ENCODE measurements at places on chromosomes 16 and 17.

DNA sequence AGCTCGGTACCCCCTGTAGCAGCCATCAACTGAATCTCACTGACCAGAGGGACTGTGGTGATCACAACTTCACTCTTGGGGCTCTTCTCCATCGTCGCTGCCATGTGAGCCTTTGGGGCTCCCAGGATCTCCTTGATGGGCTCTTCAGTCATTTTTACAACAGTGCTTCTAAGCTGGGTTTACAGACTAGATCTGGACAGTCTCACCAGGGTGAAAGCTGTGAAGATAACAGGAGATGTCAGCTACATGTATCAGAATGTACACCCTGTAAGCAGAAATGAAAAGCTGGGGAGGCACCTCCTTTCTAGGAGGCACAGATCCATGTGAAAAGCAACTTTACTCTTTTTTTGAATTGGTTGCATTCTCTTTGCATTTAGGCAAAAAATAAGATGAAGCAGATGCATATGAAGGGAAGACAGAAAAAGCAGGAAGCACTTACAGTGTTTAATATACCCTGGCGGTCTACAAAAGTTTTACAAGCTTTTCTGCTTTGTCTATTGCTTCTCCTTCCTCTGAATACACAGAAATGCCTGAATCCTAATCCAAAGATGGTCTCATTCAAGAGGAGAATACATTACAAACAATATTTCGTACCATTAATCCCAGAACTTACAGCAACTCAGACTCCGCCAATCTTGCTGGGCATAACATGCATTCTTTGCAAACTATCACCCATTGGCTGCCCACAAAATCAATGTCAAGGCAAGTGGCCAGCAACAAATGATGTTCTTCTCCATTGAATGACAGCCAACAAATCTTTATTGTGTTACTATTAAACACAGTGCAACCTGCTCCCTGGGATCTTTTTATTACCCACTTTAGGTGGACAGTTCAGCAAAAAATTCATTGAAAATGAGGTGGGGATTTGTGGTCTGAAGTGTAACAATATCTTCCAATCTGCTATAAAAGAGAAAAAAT, 1.5 kb downstream of the TMEM100 start:
- DNase-seq: no peak

DNA sequence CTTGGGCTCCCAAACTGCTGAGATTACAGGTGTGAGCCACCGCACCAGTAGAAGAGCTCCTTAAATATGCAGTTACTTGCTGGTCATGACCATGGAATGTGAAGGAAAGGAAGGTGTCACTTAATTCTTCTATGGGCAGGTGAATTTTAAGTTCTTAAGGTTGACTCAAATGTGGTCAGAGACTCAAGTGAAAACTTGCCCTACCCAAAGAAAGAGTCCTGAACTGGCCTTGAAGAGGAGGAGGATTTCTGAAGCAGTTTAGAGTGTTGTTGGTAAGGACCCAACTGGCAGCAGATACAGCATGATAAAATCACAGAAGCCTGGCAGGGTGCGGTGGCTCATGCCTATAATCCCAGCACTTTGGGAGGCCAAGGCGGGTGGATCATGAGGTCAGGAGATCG, 29.4 kb downstream of the CHD9 start:
- DNase-seq: no peak

DNA sequence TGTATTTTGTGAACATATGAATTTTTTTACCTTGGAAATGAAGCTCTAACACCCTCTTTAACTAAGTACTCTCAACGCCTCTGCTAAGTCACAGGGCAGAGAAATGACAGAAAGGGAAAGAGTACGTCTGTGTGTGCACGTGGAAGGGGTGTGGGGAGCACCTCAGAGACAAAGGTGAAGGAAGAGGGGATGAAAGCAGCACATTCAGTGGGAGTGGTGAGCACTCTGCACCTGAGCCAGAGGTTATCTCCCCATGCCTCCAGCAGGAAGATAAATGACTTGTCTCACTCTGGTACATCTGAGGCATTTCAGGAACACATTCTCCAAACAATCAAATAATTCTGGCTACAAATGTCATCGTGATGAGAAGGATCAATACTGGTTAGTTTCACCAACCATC, 15.0 kb downstream of the GNA13 start:
- peak; percentile 51 for DNase-seq

GRCh38 chr16:81808933-81809480, 29.9 kb downstream of the PLCG2 start:
- no peak for DNase-seq

DNA sequence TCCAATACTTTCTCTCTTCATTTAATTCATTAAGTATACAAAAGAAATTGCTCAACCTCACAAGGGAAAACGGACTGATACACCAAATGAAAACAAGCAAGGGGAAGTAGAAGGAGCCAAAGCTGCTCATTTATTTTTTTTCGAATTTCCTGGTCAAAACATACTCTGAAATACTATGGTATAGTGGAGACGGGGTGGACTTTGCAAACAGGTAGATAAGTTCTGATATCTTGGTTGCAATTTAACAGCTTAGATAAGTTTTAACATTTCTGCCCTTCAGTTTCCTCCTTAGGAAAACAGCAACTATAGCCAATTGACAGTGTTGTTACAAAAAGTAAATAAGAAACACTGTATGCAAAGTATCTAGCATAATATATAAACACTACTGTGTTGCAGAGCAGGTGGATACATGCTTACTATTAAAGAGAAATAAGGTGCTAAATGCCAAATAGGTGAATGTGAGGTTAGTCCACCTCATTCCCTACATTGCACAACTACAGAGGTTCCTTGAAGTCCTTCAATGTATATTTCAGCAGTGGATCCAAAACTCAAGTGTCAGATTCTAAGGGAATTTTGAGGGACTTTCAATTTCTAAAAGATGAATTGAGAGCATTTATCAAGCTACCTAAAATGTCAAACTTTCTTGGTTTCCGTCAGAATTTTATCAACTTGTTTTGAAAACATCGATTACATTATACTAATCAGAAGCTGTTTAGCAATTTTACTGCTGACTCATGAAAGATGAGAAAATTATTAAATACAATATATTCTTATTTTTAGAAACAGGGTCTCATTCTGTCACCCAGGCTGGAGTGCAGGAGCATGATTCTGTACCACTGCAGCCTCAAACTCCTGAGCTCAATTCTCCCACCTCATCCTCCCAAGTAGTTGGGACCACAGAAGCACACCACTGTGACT, 11.0 kb downstream of the CCDC47 start:
- DNase-seq: no peak

DNA sequence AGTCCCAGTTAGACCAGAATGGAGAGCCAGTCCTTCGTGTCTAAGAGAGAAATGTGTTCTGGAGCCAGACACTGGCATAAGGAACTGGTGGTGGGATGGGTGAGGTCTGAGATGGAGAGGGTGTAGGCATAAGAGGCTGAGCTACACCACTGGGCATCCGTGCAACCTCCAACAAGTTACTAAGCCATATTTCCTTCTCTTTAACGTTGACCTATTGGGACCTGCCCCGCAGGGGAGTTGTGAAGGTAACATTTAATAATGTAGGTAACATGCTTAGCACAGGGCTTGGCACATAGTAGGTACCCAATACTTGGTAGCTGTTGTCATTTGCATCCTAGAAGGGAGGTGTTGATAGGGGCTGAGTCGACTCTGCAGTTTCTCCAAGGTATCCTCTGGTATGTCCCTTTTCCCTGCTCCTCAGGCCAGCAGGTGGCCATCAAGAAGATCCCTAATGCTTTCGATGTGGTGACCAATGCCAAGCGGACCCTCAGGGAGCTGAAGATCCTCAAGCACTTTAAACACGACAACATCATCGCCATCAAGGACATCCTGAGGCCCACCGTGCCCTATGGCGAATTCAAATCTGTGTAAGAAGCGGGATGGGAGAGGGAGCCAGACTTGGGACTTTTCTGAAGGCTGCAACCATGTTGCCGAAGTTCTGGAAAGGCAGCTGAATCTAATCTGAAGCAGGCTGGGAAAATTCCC, 1.2 kb downstream of the MAPK7 start:
- no peak for DNase-seq

- peak; percentile 19 for DNase-seq
Observed at GRCh38 chr17:35795007-35795870, at the start of gene MMP28. MMP28 (minus strand) TSS chr17:35795641; CDS start chr17:35795377, 264 bp downstream.

All from CD4-positive, alpha-beta T cell treated with Interleukin-10 for 1 hour (primary cell).